ENCODE measurements at places on chromosomes 5 and 9.

DNA sequence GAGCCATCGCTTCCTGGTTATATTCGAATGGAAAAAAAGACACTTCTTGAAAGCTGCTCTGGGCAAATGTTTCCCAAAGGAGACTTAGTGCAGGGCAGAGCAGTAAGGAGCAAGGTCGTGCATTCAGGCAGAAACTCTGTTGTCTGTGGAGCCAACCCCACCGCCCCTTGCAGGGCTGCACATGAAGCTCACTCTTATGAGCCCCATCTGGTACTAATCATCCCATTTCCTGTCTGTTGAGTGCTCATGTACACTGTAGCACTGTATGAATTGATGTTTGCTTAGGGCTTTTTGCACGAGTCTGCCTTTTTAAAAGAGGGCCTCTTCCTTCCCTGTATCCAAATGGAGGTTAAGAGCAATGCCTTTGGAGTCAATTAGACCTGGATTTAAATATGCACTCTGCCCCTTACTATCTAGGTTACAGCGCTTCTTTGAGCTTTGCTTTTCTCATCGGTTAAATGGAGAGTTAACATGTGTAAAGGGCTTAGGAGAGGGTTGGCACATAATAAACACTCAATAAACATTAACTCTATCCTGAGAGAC is 25.4 kb downstream of the HMHB1 start:
- DNase-seq: no peak

DNA sequence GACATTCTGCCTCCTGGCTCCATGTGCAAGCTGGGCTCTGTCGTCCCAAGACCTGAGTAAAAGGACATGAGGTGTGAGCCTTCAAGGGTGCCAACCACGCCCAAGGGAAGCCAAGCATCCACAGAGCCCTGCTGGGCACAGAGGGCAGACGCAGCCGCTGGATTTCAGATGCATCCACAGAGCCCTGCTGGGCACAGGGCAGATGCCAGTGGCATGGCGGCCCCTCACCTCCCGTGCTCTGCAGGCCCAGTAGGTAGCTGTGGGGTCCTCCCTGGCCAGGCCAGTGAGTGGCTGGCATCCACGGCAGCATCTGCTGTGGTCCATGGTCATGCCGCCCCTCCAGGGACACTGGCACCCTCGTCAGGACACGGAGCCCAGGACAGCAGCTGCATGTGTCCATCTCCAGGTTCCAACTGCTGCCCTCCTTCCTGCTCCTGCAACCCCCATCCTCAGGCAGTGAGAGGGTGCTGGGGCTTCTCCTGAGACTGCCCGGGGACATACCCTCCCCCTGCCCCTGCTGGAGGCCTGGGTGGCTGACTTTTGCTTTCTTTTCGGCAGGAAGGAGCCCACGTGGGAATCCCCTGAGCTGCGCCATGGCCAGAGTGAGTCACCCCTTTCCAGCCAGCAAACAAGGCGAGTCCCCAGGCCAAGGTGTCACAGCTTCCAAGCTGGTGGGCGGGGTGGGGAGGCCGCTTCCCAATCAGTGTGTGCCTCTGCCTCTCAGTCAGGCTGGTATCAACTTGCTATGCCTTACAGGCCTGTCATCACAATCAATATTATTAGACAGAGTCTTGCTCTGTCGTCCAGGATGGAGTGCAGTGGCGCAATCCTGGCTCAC is 4.0 kb upstream of the TRAF2 start:
- DNase-seq: peak; percentile 87

GRCh38 chr9:92592946-92593861 is 57.4 kb upstream of the ECM2 start:
- DNase-seq: no peak

GRCh38 chr5:20680718-20681302 is 692.8 kb upstream of the CDH18 start:
- DNase-seq: no peak

- no peak for DNase-seq
These were observed 29.7 kb upstream of the AUH start for GRCh38 chr9:91391412-91391811.

- no peak for DNase-seq
These were observed 130.8 kb upstream of the STC2 start for GRCh38 chr5:173458828-173459609.

DNA sequence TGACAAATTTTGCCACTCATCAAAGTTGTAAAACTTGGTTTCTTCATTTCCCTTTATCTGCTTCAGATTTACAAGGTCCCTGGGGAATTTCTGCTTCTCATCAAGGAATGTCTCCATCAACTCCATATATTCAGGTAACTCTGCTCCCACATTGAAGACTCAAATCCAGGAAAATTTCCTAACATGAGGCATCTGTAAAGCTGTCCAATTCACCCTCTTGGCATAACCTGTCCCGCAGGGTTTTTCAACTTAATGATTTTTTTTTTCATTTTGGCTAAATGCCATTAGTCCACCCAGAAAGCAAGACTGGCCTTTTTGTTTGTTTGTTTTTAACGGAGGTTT is 50.2 kb upstream of the SLC30A5 start:
- DNase-seq: no peak

DNA sequence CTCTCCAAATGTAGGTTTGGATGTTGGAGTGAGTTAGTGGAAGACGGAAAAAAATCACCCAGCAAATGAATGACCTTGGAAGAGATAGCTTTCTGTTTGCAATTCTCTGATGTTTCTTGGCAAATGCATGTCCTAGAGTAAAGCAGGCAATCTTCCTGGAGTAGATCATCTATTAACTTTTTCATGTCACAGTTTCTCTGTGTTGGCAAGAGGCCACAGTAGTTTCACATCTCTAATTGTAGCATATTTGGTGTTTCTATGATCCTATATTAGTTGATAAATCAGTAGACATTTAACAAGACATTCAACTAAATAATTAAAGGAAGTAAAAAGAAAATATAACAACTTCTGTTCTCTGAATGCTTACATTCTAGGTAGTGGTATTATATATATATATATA is 138.2 kb upstream of the MINAR2 start:
- DNase-seq: no peak

DNA sequence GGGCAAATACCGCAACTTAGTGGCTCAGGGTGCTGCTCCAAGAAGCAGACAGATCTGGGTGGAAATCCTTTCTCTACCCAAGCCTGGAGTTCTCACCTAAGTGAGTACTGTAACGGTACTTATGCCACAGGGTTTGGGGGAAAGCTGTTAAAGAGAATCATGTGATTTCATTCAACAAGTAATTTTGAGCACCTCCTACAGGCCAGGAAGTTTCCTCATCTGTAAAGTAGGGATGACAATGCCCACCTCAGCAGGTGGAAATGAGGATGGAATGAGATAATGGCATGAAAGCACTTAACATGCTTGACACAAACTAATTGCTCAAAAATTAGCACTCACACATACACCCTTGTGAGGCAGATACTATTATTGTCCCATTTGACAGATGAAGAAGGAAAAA is 114.1 kb downstream of the JAKMIP2 start:
- DNase-seq: no peak

GRCh38 chr5:113524927-113525326 is 11.4 kb downstream of the YTHDC2 start:
- DNase-seq: no peak

DNA sequence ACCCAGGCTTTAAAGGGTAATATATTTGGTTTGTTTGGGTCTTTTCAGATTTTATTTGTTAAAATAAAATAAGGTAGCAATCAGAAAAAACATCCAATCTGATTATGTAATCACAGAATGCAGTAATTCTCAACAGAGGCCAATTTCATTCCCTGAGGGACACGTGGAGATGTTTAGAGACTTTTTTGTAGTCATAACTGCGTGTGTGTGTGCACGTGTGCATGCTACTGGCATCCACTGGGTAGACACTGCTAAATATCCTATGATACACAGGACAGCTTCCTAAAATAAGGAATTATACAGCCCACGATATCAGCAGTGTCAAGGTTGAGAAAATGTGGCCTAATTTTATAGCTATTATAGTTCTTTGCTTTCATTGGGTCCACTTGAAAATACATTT is 180.8 kb upstream of the KLF9 start:
- DNase-seq: no peak

- no peak for DNase-seq
These were observed 940 bp upstream of the CAMK4 start for GRCh38 chr5:111223101-111223786.

GRCh38 chr5:82885627-82886389 is 191.4 kb downstream of the TMEM167A start:
- no peak for DNase-seq

GRCh38 chr9:2531481-2531880 is 90.1 kb upstream of the VLDLR start:
- DNase-seq: no peak

GRCh38 chr5:14935341-14935740 is 63.8 kb upstream of the ANKH start:
- no peak for DNase-seq

DNA sequence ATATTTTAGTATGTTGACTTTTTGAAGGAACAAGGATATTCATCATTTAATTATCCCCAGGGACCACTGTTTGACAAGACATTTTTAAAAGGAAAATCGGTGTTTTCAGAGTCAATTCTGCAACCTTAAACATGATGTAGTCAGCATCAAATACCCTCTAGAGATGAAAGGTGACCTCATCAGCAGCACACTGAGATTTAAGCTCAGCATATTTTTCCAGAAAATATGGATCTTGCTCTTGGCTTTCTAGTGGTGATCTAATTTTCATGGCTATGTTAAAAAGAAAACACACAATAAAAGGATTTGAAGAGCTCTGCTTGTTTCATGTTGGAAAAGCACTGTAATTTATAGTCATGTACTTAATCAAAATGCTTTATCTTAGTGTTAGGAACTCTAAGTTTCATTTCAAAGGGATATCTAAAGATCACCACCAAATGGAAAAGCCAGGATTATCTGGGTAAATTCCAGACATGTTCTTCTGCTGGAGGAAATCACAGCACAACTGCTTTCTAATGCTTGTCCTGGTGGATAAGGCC is 487.2 kb downstream of the ENC1 start:
- DNase-seq: no peak

Measured in activated CD8-positive, alpha-beta memory T cell treated with anti-CD3 and anti-CD28 coated beads for 4 hours (primary cell).